Stimulated activated CD8-positive, alpha-beta memory T cell treated with anti-CD3 and anti-CD28 coated beads, Interleukin-7, amount 100 ng/mL, for 1 hour (primary cell): ENCODE measurements at places on chromosomes 3 and 15.

- no peak for DNase-seq
These were observed 52.6 kb downstream of the LRRC28 start for GRCh38 chr15:99303907-99304306.

DNA sequence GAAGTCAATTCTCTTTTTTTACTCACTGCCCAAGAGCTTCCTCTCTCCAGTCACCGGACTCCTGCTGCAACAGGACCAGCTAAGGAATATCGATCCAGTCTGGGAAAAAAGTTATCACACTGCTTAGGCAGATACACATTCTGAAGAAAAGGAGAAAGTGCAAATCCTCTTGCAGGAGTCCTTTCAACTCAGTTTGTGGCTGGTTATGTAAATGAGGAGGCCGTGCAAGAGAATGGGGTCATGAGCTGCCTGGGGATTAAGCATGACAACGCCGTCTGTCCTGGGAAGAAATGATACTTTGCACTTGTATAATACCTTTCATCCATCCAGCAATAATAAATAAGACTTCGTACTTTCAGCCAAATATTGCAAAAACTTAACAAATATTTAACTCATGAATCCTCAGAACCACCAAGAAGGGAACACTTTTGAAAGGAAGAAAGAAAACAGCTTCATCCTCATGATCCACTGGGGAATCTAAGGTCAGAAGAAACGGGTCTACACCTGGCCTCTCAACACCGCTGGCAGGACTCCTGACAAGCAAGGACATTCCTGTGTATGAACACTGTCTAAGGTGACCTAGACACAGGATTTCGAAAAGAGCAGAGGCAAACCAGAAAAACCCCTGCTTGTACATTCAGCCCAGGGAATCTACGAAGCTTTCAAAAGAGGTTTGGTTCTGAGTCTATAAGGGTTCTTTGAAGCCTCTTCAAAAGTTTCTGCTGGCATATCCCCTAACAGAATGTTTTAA lies 13.1 kb upstream of the WWTR1 start:
- no peak for DNase-seq

DNA sequence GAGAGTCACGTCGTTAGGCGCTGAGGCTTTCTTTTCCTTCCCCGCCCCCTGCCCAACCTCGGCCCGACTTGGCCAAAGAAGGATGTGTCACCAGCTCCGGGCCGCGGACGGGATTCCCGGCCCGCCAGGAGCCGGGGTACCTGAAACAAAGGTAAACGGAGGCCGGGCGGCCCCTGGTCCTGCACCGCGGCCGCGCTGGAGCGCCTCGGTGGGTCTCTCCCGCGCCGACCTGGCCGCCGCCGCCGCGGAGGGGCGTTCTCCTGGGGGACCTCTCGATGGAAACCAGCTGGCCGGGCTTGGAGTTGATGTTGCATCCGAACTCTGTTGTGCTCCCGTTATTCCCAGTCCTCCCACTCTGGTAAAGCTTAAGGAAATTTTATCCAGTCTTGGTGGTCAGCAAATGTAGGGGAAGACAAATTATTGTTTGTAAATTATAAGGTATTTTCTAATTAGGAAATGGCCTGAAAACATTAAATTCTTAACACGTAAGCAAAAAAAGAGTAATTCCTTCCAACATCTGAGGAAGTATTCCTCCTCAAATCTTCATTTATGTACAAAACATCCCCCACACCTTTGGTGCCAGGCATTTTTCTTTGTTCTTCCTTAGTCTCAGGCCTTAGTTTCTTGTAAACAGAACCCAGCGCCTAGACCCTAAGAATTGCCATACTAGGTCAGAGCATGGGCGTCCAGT lies 888 bp downstream of the PPP2R3A start:
- DNase-seq, result no peak

GRCh38 chr3:183904833-183905780 lies 20.4 kb upstream of the PARL start:
- DNase-seq, result no peak

GRCh38 chr15:25671132-25671531 lies 192.0 kb downstream of the ATP10A start:
- DNase-seq, result no peak

DNA sequence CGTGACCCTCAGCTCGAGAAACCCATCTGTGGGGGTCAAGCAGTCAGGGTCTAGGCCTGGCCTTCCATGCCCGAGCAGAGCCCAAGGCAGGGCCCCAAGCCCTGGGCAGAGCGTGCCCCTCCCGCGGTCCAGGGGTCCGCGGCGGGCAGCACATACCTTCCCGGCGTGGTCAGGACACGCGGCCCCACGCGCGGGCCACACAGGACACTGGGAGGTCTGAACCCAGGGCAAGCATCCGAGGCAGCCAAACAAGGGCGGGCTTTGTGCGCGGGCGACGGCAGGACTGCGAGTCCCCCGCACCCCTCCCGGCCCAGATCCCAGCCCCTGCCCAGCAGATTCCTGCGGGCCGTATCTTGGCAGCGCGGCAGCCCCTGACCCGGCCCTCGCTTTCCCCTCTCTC lies 61.6 kb upstream of the ACAN start:
- no peak for DNase-seq

DNA sequence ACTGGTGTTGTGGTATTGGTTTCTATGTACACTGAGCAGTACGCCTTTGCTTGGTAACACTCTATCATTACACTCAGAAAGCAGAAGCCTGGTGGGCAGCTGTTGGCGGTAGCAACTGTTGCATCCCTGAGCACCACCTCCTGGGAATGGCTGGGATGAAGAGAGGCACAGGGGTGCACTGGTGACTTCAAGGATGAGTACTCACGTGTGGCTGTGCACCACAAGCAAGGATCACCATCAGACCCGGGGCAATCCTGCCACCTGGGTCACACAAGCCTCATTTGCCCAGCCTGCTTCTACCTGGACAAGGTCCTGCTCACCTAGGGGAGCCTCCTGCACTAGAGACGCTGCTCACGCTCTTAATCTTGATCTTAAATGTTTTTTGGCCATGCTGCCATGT lies 336.4 kb downstream of the SI start:
- DNase-seq, result no peak

DNA sequence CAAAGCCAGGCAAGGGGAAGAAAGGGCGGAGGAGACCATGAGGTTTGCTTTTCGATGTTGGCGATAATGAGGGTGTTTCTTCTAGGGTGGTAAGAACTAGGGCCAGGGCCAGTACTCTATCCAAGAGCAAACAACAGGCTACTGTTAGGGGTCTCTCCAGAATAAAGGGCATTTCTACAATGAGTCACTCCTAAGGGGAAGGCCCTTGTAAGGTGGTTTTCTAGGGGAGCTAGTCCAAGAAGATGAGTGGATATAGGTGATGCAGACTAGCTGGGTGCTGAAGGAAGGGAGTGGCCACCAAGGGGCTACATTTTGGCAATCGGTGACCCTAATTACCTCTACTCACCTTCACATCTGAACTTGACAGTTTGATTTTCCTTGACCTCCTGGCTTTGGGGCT lies 148.5 kb upstream of the HACD2 start:
- DNase-seq, result no peak

- no peak for DNase-seq
These were observed 281.1 kb upstream of the GOLGA6L4 start for GRCh38 chr15:83954506-83954905.

DNA sequence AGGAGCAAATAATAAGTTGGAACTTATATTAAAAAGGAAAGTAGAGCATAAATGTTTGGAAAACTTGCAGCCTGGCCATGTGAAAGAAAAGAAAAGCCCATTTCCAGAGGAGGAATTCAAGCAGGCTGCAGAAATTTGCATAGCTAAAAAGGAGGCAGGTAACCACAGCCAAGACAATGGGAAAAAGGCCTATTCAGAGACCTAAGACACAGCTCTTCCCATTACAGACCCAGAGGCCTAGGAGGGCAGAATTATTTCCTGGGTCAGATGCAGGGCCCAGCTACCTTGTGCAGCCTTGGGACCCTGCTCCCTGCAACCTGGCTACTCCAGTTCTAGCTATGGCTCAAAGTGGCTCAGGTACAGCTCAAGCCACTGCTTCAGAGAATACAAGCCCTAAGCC lies 234.6 kb upstream of the BCHE start:
- no peak for DNase-seq

DNA sequence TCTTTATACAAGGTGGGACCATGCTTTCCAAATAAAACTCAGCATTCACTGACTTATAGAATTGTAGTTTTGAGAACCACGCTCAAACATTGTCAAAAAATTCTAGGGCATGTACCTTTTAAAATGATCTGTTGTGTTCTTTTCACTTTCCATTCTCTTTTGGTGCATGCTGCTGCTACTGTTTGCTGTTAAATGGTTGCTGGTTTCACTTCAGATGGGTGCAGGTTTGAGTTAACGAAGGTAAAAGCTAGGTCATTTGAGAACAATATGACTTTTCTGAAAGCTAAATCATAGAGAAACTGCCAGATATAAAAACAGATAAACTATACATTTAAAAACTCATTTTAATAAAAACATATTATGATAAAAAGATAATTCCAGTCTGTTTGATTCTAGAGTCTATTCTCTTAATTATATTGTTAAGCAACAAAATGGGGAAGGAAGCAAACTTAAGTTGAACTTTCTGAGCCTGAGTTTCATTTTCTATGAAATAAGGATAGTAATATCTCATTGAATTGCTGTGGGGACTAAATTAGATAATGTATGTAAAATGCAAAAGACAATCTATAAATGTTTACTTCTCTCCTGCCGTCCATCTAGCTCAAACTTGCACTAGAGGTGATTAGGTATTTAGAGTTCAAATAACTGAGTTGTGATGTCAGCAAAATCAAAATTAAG lies 82.4 kb downstream of the OXSM start:
- DNase-seq, result no peak

DNA sequence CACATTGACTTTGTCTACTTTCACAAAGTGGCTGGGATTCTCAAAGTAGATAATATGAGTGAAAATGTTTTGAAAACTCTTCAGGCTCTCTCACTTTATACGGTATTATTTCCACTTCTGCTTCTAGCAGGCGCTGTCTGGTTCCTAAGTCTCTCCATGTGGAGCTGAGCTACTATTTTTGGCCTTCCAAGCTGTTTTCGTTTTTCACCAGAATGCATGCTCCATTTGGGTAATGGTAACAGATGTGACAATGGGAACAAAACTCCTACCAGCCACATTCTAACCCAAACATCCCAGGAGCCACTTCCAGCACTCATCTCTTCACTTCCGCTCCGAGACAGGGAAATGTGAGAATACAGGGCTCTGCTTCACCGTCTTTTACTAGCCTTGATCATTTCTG lies 586.7 kb downstream of the NTRK3 start:
- no peak for DNase-seq

- no peak for DNase-seq
These were observed 4.1 kb upstream of the CLPX start for GRCh38 chr15:65189102-65189740.

DNA sequence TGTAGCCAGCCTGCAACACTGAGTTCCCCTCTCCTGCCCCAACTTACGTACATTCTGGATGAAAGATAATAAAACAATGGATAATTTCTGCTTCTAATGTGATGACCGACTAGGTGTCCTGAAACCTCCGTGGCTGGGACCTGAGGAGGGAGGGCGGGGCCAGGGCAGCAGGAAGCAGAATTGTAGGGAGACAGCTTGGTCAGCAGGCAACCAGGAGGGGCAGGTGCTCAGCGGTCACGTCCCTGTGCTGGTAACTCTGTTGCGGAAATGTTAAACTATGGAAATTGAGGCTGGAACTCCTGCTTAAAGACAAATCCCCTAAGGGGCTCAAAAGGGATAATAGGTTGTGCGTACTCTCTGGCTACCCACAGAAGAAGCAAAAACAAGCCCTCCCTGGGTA lies 30.4 kb downstream of the SLC6A20 start:
- DNase-seq, result no peak

- no peak for DNase-seq
These were observed 184.8 kb downstream of the LRRN1 start for GRCh38 chr3:3984053-3984452.
